ENCODE measurements at places on chromosomes 5 and 9.

DNA sequence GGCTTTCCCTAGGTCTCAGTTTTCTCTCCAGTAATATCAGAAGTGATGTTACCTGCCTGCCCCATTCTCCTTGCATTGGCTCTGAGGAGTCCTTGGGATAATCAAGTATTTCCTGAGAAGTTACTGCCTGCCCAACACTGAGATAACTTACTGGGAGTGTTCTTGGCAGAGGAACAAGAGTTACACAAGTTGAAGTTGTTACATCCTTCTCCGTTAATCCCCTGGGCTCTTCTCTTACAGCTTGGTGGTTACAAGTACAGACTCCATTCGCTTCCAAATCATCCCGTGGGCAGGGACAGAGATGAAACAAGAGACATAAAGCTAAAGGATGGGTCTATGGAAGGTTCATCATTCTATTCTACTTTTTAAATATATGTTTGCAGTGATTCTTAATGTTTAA lies 74.1 kb upstream of the SAP30L start:
- peak; percentile 75 for DNase-seq

GRCh38 chr9:120214332-120214731 lies 365.6 kb downstream of the CDK5RAP2 start:
- DNase-seq, result no peak

- no peak for DNase-seq
These were observed 17.0 kb upstream of the RNF20 start for GRCh38 chr9:101516655-101517054.

DNA sequence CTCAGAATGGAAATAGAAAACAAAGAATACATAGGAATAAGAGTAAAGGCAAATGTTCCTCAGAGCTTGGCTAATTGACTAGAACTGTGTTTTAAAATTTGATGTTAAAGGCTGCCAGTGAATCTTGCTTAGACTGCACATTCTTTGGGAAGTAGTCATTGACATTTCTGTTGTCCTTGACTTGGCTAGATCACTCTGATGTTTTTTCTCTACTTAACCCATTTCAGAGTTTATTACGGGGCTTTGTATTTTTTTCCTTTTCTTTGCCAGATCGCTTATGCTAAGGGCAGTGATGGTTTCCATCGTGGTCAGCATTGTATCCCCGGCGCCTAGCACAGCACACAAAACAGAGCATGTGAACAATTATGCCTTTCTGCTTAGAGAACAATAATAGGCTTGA lies 1126.7 kb upstream of the CDH9 start:
- DNase-seq, result peak; percentile 40

DNA sequence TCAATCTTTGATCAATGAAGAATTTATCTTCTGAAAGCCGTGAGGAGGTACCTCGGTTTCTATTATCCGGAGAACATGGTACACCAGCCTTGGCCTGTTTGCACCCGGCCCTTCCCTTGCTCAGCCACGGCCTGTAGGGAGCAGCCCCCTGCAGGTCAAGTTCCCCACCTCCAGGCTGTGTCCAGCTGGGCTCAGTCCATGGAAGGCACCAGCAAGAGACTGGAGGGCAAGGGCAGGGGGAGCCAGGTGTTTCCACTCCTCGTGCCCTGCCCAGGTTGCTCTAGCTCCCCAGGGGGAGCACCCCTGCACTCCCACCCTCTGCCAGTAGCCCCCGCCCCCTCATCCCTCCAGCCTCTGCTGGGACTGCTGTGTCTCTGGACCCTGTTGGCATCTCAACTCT lies 87.3 kb upstream of the ADAMTS2 start:
- DNase-seq, result no peak

GRCh38 chr9:134460206-134460605 lies 134.0 kb downstream of the RXRA start:
- no peak for DNase-seq

- no peak for DNase-seq
These were observed 5.2 kb downstream of the IER5L start for GRCh38 chr9:129172816-129173215.

- DNase-seq, result no peak
These were observed 348.0 kb upstream of the CDH18 start for GRCh38 chr5:20335978-20336377.

DNA sequence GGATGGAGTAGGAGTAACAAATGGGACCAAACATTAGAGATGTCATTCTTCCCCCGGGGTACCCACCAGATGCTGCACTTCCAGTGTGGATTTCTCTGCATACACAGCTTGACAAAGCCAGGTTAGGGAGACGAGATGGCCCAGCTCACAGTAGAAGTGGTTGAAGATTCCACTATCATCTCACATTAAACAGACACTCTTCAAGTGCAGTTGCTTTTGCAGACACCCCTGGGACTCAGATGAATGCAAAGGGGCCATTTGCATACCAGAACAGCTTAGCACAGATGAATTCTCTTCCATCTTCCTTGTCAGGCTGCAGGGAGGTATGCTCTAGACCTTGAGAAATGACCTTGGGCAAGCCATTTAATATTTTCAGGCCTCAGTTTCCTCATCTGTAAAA lies 12.6 kb upstream of the C5orf58 start:
- no peak for DNase-seq

DNA sequence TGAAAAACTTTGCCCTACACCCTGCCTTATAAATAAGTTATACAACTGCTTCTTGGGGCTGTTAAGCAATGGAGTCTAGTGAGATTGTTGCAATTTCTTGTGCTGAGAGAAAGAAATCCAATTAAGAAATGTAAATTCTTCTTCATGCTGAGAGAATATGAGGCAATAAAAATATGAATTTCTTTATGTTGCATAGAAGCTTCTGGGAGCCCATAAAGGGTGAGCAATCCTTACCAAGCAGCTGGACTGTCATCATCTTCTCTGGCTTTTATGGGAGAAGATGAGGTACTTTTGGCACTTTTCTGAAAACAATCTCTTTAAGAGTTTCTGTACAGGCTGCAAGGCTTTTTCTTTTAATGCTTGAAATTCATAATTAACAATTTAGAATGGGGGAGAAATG lies 204.3 kb downstream of the DMRTA1 start:
- no peak for DNase-seq

GRCh38 chr5:165405340-165405739 lies 1899.9 kb downstream of the MAT2B start:
- DNase-seq, result no peak

GRCh38 chr5:35339616-35340100 lies 109.4 kb upstream of the PRLR start:
- DNase-seq, result no peak

GRCh38 chr9:81562231-81563019 lies 126.9 kb downstream of the TLE1 start:
- no peak for DNase-seq

GRCh38 chr5:4129523-4129922 lies 533.9 kb downstream of the IRX1 start:
- no peak for DNase-seq

DNA sequence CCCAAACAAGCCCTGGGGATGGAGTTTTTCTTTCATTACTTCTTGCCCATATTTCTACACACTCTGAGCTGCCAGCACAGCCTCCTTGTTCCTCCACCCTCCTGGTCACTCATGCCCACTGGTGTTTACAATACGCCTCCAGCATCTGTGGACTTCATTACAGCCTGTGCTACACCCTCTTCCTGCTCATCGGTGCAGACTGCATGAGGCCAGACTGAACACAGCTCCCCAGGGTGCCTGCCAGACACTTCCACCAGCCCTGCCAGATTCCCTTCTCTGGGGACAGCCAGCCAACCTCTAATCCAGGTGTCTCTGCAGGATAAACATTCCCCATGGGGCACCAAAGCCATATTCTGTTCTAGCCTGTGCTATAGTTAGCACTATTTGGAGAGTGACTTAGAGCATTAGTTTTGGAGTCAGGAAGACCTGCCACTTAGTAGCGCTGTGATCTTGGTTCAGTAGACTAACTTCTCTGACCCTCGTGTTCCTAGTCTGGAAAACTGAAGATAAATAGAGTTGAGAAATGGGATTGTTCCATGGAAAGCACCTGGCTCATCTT lies 163.8 kb upstream of the KLF4 start:
- DNase-seq, result no peak

GRCh38 chr5:84149094-84149493 lies 235.6 kb downstream of the EDIL3 start:
- no peak for DNase-seq

- DNase-seq, result no peak
These were observed 1260.8 kb upstream of the WWC1 start for GRCh38 chr5:167030500-167031120.

DNA sequence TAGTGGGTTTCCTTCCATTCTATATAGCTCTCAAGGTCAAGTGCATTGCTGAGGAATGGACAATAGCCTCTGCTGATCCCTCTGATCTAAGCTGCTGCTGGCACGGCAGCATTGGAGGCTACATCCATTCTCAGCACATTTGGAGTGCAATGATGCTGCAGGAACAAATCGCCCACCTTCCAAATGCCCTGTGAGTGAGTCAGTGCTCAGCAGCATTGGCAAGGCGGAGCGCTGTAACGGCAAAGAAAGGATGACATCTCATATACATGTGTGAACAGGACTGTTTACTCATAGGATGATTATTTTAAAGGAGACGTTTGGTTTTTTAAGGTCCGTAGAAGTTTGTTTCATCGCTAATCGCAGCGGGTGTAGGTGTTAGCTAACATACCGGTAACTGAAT lies 408.7 kb downstream of the ARHGEF28 start:
- no peak for DNase-seq

- no peak for DNase-seq
These were observed 59.6 kb upstream of the ADAMTS19 start for GRCh38 chr5:129400395-129400983.

- DNase-seq, result no peak
These were observed 58.4 kb downstream of the COL23A1 start for GRCh38 chr5:178531786-178532185.

GRCh38 chr9:97767891-97768290 lies 70.8 kb upstream of the XPA start:
- no peak for DNase-seq

- DNase-seq, result no peak
These were observed 330.3 kb downstream of the TRIM36 start for GRCh38 chr5:114839360-114839759.

GRCh38 chr5:76225336-76225735 lies 142.2 kb downstream of the SV2C start:
- no peak for DNase-seq

GRCh38 chr9:137589441-137590122 lies 730 bp downstream of the ZMYND19 start:
- no peak for DNase-seq

GRCh38 chr5:113195251-113195650 lies 218.7 kb downstream of the DCP2 start:
- no peak for DNase-seq

- DNase-seq, result no peak
These were observed 31.0 kb downstream of the ABLIM3 start for GRCh38 chr5:149172261-149172660.

DNA sequence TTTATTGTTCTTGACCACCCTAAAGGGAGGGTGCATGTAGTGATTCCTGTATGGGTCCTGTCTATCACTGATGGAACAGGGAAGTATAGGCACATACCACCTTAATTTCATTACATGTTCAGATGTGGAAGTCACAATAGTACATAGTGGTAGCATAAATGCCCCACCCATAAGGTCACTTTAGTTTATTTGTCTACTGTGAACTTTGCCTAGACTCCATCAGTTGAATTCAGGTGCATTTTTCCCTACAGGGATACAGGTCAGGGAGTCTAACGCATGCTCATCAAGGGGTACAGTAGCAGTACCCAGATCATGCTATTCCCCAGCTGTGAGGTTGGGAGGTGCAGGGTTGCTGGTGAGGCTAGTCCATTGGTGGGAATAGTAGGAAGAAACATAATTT lies 175.0 kb downstream of the MEF2C start:
- DNase-seq, result no peak

- DNase-seq, result no peak
These were observed 32.4 kb downstream of the TLE4 start for GRCh38 chr9:79604149-79604548.

DNA sequence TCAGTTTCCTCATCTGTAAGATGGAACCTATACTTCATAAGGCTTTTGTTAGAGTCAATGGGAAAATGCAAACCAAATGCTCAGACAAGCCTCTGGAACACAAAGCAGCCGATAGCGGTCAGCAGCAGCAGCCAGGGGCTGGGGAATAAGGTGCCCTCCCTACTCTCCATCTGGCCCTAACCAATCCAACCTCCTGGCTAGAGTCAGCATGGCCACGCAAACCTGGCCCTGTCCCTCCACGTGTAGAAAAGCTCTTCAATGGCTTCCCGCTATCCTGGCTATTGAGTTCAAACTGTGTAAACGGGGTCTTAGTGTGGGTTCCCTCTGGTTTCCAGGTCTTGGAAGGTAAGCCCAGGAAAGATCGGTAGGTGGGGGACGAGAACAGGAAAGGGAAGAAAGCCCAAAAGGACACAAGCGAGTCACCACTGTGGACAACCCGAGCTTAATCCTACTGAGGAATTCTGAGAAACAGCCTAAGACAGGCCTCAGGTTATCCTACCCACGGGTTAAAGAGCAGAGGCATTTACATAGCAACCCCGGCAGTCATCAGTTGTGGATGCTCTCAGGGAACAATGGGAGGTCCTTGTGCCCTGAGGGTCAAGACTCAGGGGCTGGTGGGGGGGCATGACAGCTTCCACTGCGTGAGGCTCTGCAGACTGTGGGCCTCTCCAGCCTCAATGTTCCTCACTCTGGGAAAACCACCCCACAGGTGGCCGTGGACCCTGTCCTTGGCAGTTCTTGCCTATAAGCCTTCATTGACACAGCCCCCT lies 30.9 kb downstream of the FABP6 start:
- no peak for DNase-seq

DNA sequence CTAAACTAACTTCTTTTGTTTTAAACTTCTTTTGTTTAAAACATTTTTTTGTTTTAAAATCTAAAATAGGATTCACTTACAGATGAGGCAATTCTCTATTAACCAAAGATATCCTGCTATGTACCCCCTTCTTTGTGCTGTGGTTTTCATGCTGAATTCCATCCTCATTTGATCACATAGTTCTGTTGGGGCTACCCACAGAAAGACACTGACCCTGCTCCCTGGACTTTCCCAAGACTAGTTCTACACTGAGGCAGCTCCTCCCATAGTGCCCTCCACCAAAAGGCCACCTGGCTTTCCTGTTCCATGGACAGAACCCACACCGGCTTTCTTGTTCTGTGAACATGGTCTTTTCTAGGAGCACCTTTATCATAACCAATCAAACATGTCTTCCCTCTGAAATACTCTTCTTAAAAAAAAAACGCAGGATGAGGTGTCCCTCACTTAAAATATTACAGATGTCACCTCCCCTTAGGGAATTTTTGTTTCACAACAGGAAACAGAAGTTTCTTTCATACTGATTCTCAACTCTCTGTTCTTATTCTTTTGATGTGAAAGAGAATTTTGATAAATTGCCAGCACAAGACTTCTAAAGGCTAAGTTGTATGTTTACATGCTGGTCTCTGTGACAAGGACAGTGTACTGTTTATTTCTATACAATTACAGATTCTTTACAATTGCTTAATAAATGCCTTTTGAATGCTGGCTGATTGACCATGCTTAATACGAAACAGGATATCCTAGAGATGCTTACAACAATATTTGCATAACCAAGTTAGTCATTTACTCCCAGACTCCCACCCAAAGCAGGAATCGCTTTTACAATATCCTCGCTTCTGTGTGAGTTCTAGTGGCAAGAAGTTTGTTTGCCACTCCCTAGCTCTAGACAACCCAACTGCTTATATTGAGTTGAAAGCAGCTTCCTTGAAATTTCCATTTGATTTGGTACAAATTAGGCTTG lies 300.4 kb downstream of the DTWD2 start:
- no peak for DNase-seq
